Thyroid gland (tissue), 4 donors: ENCODE measurements at places on chromosomes 13 and 19.
A peak's percentile ranks its signal among the peaks of the same experiment; 100 is the strongest.

- DNase-seq: peak; percentile 32
Measured at GRCh38 chr13:73090116-73090822, 31.5 kb downstream of the KLF5 start.

GRCh38 chr13:34335014-34336007 is 517.4 kb downstream of the RFC3 start:
- no peak for DNase-seq

DNA sequence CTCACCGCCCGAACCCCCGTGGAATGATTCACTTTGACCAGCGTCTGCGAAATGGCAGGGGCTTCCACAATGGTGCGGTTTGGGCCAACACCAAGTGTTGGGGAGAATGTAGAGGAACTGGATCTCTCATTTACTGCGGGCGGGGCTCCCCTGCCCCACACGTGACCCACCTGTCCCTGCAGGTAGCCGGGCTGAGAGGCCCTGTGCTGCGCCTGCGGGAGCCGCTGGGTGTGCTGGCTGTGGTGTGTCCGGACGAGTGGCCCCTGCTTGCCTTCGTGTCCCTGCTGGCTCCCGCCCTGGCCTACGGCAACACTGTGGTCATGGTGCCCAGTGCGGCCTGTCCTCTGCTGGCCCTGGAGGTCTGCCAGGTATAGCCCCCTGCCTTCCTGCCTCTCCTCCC is 5.8 kb upstream of the FLT3LG start:
- no peak for DNase-seq

- DNase-seq: no peak
Measured at GRCh38 chr13:113552786-113553434, 31.6 kb upstream of the TFDP1 start.

- DNase-seq: peak; percentile 62
Measured at GRCh38 chr19:8000298-8001038, 5.0 kb downstream of the ELAVL1 start.

DNA sequence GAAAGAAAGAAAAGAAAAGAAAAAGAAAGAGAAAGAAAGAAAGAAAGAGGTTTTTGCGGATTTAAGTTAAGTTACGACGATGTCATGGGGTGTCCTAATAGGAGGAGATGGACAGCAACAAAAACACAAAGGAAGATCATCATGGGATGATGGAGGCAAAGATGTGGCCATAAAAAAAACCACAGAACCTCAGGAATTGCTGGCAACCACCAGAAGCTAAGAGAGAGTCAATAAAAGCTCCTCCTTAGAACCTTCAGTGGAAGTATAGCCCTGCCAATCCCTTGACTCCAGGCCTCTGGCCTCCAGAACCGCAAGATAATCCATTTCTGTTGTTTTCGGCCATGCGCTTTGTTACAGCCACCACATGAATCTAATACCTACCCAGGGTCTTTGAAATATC is 11.5 kb downstream of the PLEKHA4 start:
- no peak for DNase-seq

DNA sequence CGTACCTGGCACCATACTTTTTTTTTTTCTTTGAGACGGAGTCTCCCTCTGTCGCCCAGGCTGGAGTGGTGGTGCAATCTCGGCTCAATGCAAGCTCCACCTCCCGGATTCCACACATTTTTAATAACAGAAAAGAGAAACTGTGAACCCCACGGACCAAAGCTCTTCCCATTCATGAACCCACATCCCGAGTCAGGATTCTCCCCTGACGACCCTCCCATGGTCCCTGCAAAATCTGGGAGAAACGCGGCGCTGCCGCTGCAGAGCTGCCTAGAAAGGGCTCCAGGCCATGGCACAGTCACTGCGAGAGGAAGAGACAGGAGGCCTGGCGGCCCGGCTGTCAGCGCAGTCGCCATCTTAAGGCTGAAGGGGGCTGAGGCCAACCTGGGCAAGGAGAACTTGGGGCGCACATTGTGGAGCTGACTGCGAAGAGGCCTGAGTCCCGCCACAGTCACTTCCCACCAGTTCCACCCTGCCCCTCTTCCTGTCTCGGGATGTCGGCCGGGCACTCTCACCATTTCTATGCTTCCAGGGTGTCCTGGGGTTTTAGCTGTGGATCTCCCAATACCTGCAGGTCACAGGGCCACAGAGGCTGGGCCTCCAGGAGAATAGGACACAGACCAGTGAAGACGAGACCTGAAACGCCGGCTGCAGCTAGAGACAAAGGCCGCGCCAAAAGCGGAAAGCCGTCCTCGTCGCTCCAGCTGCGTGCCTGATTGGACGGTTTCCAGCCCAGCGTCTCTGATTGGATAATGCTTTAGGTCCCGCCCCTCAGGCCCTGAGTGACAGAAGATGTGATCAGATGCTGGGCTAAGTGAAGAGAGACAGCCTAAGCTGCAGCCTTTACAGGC is 71.0 kb downstream of the ZNF486 start:
- peak; percentile 96 for DNase-seq

DNA sequence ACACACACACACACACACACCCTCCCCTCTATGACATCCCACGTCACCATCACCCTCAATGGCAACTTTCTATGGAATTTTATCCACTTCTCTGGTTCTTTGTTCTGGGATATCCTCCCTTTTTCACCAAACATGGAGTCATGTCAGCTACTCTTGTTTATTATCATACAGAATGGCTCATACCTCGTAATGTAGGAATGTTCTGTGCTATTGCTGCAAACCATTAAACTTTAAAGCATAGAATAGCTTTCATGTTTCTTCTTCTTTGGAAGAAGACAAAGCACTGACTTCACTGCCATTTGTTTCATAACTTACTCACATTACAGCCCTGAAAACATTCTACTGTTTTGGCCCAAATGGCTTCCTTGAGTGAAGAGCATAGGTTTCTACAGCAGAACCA is 163.4 kb downstream of the FOXO1 start:
- DNase-seq: no peak

DNA sequence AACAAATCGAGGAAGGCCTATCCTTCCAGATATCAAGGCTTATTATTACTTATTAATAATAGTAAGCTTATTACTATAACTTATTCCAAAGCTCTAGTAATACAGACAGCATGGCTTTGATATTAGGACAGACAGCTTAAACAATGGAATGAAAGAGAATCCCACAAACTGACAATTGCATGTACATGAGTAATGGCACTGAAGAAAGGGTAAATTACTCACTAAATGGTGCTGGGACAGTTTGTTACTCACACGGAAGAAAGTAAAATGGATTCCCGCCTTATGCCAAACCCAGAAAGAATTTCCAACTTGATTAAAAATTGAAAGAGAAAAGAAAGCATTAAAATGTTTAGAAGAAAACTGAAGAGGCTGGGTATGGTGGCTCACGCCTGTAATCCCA is 60.3 kb downstream of the MIPEP start:
- no peak for DNase-seq

GRCh38 chr19:29945433-29945832 is 3.4 kb downstream of the URI1 start:
- no peak for DNase-seq

GRCh38 chr13:111879719-111880118 is 187.2 kb upstream of the SOX1 start:
- DNase-seq: no peak

- DNase-seq: no peak
Measured at GRCh38 chr19:41813911-41814310, 17.5 kb downstream of the CEACAM3 start.

DNA sequence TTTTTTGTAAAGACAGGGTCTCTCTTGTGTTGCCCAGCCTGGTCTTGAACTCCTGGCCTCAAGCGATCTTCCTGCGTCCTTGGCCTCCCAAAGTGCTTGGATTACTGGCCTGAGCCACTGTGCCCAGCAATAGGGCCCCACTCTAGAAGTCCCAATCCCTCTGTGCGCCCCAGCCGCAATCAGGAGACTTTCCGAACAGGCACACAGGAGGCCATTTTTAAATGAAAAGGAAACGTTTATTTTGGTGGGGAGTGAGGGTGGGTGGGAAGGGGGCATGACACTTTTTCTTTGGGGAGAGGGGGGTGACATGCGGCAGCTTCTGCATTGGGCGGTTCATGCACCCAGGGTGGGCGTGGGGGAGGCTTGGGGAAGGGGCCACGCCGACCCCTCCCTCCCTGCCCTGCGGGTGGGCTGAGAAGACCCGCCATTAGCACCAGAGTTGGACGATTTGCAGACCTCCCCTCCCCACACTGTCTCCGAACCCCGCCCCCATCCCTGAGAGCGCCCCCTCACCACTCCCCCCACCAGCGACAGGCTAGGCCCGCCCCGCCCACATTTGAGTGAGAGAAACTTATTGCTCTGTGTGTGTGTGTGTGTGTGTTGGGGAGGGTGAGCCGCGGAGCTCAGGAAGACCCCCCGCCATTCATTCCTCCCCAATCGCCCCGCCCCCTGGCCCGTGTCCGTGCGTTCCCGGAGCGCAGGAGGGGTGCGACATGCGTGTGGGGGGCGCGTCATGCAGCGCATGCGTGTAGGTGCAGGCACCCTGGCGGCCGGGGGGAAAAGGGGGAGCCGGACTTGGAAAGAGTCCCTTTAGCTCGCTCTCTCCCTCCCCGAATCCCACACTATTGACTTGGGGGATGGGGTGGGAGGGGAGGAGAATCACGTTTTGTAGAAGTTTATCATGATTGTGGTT is 17.2 kb downstream of the KCNC3 start:
- DNase-seq: peak; percentile 86

DNA sequence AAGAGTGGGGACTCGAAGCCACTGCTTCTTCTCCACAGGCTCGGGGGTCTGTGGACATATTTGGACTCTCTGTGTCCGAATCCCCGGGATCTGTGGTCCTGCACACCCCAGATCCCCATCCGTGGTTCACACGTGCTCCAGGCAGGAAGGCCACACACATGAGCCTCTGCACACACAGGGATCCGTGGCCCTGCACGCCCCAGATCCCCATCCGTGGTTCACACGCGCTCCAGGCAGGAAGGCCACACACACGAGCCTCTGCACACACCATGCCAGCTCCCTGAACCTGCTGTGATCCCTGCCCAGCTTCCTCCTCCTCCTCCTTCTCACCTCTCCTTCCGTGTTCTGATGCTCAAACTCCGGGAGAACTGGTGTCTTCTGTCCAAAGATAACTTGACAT is 3.1 kb downstream of the TEX29 start:
- no peak for DNase-seq

GRCh38 chr13:22740264-22740663 is 440.5 kb upstream of the SGCG start:
- DNase-seq: no peak

- DNase-seq: peak; percentile 55
Measured at GRCh38 chr13:21675095-21675991, 4.5 kb downstream of the FGF9 start.

DNA sequence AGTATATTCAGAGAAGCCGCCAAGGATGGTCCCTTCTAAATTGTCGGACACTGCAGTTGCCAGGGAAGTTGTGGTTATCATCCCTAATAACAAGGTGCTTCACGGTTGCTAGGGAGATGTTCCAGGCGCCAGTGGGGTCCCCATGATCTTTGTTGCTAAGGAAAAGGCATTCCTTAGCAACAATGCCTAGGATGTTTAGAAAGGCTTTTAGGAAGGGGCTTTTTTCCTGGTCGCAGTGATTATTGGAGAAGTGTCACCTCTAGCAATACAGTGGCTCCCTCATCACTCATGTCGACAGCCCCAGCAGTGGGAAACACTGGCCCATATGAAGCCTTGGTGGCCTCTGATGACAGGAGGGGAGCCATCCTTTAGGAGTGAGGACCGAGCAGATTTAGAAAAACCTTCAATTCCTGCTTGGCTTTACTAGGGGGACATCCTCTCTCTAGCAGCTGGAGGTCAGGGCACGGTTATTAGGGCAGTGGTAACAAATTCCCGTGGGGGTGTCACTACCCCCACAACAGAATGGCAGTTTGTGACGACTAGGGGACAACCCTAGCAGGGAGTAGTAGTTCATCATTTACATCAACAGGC is 6.4 kb upstream of the TMC4 start:
- no peak for DNase-seq

DNA sequence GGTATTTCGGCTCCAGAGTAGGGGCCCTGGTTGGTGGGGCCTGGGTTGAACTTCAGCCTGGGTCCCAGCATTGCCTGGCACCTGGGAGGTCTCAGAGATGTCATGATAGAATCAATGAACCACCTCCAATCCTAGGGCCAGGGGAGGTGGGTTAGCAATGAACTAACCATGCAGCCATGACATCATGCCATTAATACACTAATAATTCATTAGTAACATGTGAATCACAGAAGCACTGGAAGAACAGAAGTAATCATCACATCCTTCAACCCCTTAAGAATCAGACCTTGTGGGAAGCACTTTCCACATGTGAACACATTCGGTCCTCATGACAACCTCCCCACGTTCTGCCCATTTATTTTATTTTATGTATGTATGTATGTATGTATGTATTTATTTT is 6.9 kb downstream of the NOSIP start:
- DNase-seq: no peak

- no peak for DNase-seq
Measured at GRCh38 chr13:55893540-55893939, 1247.2 kb upstream of the PRR20A start.

DNA sequence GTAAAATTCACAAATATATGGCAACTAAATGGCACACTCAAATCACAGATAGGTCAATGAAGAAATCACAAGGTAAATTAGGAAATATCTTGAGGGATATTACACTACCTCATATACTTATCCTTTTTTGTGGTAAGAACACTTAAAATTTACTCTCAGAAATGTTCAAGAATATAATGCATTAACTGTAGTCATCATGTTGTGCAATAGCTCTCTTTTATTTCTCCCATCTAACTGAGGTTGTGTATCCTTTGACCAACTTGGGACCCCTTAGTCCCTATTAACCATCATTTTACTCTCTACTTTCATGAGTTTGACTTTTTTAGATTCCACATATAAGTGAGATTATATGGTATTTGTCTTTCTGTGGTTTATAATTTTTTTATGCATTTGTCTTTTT is 52.6 kb downstream of the WTIP start:
- DNase-seq: no peak

DNA sequence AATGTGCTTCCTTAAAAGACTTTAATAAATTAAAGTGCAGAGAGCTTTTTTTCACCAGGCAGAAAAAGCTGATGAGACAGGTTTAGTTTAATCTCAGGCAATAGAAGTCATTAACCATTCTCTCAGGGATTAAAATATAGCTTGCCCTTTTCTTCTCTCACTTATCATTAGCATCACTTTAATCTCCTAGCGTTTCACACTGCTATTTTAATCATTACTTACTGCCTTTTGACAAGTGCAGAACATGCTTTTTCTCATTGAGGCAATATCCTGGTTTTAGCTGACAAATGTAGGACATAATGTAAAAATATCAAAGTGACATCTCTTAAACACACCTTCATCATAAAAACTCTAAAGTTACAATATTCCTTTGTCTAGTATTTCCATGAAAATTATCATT is 94.6 kb downstream of the DACH1 start:
- no peak for DNase-seq

DNA sequence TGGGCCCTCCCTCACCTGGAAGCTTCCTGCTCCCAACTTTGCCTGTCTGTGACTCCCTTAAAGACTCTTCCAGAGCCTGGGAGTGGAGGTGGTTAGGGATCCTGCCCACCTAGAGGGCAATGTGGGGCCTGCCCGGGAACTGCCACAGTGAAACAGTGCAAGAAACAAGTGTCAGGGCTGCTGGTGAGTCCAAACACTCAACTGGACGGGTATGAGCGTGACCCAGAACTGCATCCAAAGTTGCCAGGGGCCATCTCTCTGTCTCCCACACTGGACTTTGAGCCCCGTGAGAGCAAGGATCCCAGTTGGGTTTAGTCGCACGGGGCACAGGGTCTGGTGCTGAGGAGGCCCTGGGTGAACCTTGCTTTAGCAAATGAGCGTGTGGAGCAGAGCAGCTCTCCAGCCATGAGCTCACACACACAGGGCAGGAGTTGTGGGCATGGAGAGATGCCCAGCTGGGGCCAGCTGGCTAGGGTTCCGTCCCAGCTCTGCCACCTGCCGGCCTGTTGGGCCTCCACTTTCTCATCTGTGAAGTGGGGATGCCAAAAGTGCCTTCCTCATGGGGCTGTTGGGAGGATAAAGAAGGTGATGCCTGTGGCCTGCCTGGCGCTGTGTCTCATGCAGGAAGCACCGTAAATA is 2.8 kb upstream of the NUMBL start:
- DNase-seq: no peak
